CD4-positive, alpha-beta T cell treated with Interleukin-1 beta for 1 hour (primary cell): ENCODE measurements at places on chromosomes 12 and 14.

GRCh38 chr12:50110762-50111351 is 1.2 kb upstream of the COX14 start:
- peak; percentile 22 for DNase-seq

- no peak for DNase-seq
These were observed 80.0 kb downstream of the EP400 start for GRCh38 chr12:132029503-132030300.

DNA sequence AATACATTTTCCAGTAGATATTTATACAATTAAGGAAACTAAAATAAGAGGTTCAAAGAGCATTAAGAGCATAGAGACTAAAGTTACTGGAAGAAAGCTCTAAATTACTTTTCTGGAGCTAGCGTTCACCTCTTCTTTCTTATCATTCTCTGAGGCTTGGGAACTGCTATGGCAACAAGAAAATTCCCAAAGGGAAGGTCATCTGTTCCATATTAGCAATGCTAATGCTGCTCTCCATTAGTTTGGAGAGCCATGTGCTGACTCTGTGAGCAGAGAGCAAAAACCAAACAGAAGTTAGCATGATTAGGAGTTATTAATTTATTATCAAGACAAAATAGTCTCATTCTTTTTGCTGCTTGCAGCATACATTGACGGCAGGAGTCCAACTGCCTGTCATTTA is 143.1 kb upstream of the SLC16A7 start:
- no peak for DNase-seq

- DNase-seq, result no peak
These were observed 9.5 kb downstream of the PAPOLA start for GRCh38 chr14:96511667-96512066.

- DNase-seq, result no peak
These were observed 22.6 kb upstream of the LUM start for GRCh38 chr12:91133871-91134270.

DNA sequence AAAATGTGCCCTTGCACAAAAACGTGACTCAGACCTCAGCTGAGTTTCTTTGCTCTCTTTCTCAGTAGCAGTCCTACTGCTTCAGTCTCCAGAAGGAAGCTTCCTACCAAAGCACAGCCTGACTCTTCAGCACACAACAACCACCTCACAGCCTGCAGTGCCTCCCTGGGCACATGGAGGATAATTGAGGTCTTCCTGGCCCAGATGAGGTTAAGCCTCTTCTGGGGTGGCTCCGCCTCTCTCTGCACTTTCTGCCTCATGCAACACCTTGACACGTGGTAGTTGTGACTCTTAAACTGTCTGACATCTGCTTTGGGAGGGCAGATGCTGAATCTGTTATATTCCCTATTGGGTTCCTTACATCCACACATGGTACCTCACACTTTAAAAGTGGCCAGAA is 33.8 kb downstream of the GIT2 start:
- no peak for DNase-seq

- no peak for DNase-seq
These were observed 3.1 kb downstream of the ZBTB42 start for GRCh38 chr14:104803912-104804410.

GRCh38 chr12:25307818-25308217 is 57.1 kb upstream of the KRAS start:
- no peak for DNase-seq

DNA sequence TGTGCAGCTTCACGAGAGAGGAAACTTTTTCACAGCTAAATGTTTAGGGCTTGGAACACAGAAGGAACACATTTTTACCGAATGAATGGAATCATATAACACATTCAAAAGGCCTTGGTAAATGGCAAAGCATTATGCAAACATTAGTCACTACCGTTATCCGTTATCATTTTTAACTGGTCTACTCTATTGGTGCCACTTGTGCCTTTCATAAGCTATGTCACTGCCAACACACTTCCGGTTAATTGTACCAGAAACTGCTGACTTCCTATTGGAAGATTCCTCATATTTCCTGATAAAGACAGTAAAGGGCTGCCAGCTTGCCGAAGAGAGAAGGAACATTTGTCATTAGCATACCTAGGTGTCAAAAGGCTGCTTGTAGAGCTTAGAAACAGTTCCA is 169.2 kb downstream of the APAF1 start:
- no peak for DNase-seq

DNA sequence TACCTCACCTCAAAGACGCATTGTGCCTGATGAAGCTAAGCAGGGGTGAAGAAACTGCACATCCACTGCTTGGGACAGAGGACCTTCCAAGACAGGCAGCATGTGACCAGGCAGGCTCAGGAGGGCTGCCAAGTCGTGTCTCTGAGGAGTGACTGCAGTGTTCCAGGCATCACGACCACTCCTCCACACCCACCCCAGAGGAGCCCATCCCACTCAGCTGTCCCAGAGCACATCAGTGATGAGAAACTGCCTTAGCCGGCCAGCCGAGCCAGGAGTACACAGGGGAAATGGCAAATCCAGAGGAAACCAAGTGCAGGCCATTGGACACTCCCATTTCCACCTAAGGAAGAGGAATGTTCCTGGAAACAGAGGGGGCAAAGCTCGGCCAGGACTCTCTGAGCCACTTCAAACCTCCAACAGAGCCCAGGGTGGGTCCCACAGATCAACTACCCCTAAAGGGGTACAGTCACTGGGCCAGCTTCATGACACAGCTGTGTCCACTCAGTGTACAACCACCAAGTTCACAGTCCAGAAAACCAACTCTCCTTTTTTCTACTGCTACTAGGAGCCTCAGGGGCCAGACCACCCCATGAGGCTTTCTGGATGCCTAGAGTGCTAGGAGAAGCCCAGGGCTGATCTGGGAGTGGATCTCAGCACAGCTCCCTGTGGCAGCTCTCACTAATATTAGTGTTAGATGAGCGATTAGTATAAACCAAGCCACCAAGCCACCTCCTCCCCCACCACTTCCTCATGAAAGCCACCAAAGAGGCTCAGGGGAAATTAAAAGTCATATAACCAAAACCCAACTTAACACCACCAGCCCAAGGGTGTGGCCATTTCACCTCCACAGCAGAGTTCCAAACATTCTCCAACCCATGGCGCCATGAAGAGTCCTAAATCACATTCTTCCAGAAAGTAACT is 15.4 kb downstream of the PXN start:
- DNase-seq, result peak; percentile 48

- no peak for DNase-seq
These were observed at the start of gene SLC38A4 for GRCh38 chr12:46825591-46826414. SLC38A4 (minus strand) TSS chr12:46825997; CDS start chr12:46793071, 32,926 bp downstream.

DNA sequence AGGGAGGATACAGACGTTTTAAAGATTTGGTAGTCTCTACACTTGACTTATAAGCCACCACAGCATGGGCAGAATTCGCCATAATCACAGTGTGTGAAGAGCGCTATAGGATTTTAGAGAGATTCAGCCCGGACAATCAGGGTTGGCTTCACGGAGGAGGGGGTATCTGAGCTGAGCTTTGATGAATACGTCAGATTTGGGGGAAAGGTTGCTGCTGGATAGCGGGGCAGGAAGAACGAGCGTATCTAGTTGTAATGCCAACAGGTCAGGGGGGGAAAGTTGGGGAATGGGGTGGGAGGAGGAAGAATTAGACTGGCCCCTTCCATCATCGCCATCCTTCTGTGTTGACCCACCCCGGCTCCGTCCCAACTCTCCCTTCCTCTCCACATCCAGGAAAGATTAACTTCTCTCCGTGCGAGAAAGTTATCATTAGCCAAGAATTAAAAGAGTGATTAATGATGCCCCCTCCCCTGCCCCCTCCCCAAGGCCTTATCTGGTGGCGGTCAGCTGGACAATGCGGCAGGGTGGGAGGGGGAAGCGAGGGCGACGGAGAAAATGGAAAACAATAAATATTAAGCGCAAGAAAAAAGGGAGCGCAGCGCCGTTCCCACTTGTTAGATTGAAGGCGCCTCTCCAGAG is 13.5 kb upstream of the GPATCH2L start:
- no peak for DNase-seq

DNA sequence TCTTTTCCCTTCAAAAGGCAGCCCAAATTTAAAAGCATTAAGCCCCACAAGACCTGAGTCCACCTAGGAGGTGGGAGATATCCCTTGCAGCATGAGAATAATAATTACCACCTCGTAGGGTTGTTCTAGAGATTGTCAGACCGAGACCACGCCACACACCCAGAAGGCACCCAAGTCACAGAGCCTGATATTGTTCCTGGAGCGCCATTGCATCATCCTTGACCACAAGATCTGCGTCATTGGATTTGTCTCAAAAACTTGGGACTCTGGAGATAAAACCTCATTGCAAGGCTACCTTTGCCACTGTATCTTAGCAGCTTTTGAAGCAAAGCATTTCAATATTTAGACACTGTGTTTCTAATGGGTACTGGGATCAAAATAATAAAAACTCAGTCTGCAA is 29.4 kb upstream of the PPP2R5C start:
- DNase-seq, result no peak
